ENCODE measurements at places on chromosomes 4 and X.

DNA sequence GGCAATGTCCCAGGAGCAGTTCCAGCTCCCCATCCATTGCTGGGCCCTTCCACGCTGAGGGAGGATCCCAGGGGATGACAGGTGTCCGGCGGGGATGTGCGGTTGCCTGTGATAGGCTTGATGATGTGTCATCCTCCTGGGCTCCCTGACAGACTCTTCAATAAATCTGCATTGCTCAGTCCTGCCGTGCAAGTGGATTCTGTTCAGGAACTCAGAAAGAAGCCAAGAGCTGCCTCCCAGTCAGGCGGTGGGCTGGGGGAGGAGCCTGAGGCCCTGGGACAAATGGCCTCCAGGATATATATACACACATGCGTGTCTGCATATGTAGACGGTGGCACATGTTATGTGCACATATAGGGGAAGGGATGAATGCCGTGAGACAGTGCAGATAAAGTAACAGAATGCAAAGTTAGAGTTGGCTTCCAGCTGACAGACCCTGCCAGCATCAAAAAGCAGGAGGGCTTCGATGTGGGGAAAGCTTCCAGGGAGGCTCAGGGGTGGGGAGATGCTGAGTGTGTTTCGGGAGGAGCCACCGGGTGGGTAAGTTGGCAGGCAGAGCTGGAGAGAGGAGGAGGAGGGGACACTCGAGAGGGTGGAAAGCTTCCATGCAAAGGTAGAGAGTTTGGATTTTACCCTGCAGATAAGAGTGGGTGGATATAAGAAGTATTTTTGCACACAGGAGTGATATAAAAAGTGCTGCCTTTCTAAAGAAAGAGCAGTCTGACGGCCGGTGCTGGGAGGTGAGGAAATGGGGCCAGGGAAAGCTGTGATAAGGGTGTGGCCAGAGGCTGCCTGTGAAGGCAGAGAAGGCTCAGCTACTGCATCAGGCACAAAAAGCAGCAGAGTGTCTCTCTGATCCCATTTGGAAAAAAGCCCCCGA is 28.5 kb upstream of the CRMP1 start:
- DNase-seq, result no peak

GRCh38 chrX:135477576-135477975 is 42.9 kb upstream of the INTS6L start:
- DNase-seq, result no peak

DNA sequence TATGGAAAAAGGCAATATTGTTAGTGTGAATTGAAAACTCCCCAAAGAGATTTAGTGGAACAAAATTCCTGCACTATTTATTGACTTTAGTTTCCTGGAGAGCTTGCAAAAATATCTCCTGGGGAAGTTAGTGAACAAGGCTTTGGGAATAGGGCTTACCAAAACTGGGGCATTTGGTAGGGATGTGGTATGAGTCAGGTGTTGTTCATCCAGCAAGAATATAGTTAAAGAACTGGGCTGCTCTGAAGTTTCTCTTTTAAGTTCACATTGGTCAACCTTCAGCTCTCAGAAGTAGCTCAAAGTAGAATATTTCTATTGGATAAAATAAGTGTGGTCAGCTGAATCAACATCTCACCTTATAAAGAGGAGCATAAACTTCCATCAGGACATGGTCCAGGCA is 185.0 kb downstream of the CPE start:
- DNase-seq, result no peak

- DNase-seq, result no peak
These were observed 127.1 kb downstream of the FBXO8 start for GRCh38 chr4:174156239-174156826.

DNA sequence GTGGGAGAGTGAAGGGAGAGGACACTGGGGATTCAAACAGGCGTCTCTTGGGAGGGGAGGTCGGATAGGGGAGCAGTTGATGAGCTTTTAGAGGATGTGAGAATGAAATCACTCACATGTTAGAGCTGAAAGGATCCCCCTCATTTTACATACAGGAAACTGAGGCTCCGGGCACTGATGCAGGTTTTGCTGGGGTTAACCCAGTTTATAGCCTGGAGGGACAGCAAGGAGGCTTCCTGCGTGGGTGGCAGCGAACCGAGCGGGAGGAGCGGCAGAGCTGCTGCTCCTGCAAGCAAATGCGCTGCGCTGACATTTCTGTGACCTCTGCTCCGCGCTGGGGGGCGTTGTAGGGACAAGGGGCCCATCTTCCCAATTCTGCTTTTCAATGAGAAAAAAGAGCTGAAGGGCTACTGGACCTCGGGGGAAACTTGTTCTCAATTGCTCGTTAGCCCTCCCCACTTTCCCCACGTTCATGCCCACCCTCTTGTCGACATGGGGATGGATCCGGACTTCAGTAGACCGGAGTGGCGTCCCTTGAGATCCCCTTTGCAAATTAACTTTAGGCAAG is 1.2 kb upstream of the NEUROG2 start:
- no peak for DNase-seq

- DNase-seq, result no peak
These were observed 121.1 kb upstream of the TEX13C start for GRCh38 chrX:125198546-125198945.

- no peak for DNase-seq
These were observed 46.3 kb downstream of the STARD8 start for GRCh38 chrX:68693481-68694434.

- no peak for DNase-seq
These were observed 37.8 kb downstream of the TET2 start for GRCh38 chr4:105184316-105184980.

- DNase-seq, result no peak
These were observed 36.5 kb upstream of the GUCY1B1 start for GRCh38 chr4:155722336-155722735.

DNA sequence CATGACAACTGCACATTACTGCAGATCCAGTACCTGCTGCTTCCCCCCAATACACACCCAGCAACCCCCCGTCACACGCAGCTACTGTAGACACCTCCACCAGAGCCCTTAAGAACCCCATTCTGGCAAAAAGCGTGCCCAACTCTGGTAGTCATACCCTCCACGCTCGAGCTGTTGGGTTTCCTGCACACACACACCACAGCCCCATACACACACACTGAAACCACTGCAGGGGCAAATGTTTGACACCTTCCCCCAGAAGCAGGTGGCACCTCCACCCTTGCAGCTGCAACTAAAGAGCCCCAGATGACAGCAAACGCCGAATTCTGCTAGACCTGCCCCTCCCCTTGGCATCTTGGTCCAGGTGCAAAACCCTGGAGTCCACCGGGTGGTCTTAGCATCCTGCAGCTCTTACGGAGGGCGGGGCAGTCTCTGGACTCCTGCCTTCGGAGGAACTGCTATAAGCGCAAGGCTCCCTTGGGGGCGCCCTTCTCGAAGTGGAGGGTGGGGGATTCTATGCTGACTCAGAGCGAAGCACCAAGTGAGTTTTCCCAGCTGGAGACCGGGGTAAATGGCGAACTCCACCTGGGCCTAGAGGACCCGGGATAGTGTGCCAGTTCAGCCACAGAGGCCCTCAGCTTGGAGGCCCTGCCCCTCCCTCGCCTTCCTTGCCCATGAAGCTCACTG is 1.5 kb downstream of the FRMPD3 start:
- DNase-seq, result peak; percentile 14

GRCh38 chr4:26131711-26132110 is 189.1 kb upstream of the RBPJ start:
- DNase-seq, result peak; percentile 22

GRCh38 chrX:130468395-130468923 is 66.7 kb downstream of the RBMX2 start:
- no peak for DNase-seq

GRCh38 chr4:182627996-182628395 is 289.2 kb downstream of the DCTD start:
- DNase-seq, result no peak

GRCh38 chr4:121338518-121338917 is 42.3 kb downstream of the QRFPR start:
- DNase-seq, result no peak

DNA sequence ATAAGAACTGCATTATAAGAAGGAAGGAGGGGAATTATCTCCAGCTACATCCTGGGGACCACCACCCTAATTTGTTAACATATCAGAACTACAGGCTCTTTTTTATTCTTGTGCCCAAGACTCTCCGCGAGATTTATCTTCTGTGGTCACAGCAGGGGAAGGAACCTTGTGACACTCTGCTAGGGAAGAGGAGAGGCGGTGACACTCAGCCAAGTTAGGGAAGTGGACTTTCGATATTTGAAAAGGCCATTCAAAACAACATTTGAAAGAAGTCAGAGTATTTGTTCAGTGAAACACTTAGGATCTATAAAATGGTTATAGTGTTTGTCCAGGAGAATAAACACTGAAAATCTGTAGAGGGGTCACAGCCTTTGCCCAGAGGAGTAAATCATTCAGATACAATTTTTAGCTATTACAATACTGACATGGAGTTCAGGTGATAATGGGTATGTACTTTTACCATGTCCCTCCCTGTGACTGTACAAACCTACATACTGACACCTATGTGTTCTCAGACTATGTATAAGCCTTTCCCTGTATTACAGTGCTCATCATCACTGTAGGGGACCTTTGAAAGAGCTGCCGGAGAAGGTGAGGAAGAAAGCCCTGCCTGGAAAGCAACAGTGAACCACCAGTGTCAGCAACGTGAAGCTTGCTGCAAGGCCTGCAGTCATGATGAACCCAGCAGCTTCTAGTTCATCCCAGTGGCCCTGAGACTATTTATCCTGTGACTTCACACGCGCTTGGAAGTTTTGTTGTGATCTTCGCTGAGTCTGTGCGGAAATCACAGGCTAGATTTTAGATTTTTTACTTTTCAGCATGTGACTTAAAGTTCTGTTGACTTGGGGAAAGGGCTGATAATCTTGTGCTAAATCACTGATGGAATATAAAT is 8.5 kb upstream of the PTTG2 start:
- no peak for DNase-seq

DNA sequence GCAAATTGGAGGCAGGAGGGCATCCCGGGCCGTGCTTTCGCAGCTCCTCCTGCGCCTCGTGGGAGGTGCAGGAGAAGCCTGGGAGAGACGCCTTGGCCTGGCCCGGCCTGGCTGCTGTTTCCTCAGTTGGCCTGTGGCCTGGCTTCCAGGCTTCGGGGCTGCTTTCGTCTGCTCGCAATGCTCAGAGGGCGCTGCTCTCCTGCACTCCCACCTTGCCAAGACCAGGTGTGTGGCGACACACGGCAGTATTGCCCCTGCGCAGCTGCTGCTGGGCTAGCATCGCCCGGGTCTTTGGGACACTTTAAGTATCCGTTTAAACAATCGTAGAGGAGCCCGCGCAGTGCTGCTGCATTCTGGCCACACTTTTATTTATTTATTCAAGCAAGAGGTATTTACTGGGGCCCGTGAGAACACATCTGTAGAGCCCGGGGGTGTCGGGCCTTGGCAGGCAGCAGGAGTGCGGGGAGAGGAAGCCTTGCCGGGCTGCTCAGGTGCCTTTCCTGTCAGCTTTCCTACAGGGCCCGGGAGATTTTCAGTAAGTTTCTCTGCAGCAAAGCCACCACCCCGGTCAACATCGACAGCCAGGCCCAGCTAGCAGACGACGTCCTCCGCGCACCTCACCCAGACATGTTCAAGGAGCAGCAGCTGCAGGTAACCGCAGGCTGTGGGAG is 26.2 kb upstream of the HGFAC start:
- no peak for DNase-seq

- DNase-seq, result no peak
These were observed 81.8 kb downstream of the TEX11 start for GRCh38 chrX:70826715-70827114.
